Nephron progenitor cell (in vitro differentiated cells): ENCODE measurements at places on chromosomes 16 and 17.

- no peak for DNase-seq
Observed at GRCh38 chr16:51453251-51453650, 302.2 kb upstream of the SALL1 start.

DNA sequence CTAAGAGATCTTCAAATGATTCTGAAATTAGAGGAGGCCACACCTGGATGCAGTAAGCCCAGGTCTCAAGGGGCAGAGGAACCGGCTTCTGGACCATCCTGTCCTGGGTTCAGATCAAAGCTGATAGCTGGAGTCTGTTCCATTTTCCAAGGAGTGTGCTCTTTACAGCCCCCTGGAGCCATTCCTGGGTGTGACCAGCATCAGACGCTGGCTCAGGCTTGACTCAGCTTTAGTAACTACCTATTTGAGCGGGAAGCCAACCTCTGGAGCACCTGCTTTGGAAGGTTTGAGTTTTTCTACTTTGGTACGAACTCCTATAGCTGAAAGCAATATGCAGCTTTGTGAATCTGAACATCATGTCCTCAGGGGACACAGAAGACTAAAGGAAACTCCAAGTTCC lies 12.9 kb upstream of the BBS2 start:
- DNase-seq, result no peak

GRCh38 chr16:11211061-11211976 lies 44.7 kb downstream of the SOCS1 start:
- no peak for DNase-seq

- no peak for DNase-seq
Observed at GRCh38 chr16:81280393-81280792, 34.4 kb upstream of the GAN start.

- DNase-seq, result no peak
Observed at GRCh38 chr16:20803192-20803560, 3.1 kb downstream of the ERI2 start.

- no peak for DNase-seq
Observed at GRCh38 chr17:17425005-17425404, 51.8 kb upstream of the MED9 start.

GRCh38 chr17:16121915-16122314 lies 93.4 kb downstream of the NCOR1 start:
- DNase-seq, result no peak

DNA sequence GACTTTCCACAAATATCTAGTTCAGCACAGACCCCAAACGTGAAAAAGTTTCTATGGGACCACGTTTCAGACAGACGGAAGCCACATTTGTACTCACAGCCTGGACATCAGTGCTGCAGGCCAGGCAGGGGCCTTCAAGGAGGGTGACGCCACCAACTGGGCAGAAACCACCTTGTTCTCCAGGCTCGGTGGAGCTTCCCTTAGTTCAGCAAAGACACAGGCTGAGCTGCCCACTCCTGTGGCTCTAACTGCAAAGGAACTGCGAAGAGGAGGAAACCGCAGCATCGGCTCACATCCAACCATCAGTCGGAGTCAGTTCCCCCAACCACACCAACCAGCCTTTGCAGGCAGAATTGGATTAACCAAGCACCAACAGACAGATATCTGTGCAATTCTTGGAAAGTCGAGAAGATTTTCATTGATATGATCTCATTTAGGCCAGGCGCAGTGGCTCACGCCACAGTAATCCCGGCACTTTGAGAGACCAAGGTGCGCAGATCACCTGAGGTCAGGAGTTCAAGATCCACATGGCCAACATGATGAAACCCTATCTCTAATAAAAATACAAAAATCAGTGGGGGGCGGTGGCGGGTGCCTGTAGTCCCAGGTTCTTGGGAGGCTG lies 73.3 kb upstream of the CNEP1R1 start:
- DNase-seq, result no peak

GRCh38 chr17:21513012-21513570 lies 136.9 kb downstream of the KCNJ12 start:
- DNase-seq, result peak; percentile 87

DNA sequence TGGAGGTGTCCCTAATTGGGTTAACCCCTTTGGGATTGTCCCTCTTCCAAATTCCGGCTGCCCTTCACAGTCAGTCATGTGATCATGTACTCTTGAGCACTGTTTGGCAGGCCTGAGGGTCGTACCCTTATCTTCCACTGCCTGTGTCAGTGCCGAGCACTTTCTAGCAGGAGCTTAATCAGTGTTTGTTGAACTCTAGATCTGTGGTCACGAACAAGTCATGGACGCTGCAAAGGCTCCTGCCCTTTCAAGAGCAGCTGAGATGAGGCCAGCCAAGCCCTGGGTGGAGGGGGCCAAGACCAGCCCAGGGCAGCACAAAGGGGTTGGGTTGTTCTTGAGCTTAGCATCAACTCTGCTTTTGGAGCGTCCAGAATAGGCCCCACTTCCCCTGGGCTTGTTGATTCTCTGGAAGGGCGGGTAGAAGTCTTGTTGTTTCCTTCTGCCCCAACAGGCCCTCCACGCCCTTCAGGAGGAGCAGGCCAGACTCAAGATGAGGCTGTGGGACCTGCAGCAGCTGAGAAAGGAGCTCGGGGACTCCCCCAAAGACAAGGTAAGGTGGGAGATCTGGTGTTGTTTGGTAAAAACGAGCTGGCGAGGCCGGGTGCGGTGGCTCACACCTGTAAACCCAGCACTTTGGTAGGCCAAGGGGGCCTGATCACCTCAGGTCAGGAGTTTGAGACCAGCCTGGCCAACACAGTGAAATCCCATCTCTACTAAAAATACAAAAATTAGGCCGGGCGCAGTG lies 5.3 kb downstream of the IFI35 start:
- no peak for DNase-seq

- peak; percentile 96 for DNase-seq
Observed at GRCh38 chr17:79393358-79394052, 217.3 kb downstream of the RBFOX3 start.

DNA sequence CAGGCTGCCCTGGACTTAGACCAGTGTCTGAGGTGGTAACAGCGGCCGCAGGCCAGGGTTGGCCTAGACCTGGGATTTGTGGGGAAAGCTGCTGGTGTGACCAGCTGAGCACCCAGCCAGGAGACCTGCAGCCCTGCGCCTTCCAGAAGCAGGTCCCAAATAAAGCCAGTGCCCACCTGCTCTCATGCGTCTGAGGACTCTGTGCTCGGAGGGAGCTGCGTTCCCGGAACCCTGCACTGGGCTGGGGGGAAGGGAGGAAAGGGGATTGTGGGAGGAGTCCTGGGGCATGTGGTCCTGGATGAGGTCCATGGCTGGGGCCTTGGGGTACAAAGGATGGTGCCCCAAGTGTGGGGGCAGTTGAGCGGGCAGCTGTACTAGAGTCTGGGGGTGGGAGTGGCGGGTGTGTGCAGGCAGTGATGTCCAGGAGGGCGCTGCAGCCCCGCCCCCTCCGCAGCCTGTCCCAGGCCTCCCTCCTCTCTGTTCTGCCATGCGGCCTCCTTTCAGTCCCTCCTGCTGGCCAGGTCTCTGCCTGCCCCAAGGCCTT lies 1.8 kb upstream of the NECAB2 start:
- no peak for DNase-seq

DNA sequence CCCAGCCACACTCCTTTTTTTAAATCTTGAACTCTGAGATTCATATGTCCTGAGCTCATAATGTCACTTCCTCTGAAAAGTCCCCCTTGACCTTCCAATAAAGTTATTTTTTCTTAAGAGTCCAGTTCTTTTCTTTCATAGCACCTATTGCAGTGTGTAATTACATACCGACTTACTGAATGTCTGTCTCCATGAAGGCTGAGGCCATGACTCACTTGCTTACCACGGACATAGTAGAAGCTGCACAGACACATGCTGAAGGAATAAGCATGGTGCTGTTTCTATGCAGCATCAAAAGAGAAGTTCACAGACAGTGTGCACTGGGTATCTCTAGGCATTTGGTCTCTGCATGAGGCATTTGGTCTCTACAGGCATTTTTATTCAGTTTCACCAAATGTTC lies 77.2 kb downstream of the C17orf67 start:
- no peak for DNase-seq

DNA sequence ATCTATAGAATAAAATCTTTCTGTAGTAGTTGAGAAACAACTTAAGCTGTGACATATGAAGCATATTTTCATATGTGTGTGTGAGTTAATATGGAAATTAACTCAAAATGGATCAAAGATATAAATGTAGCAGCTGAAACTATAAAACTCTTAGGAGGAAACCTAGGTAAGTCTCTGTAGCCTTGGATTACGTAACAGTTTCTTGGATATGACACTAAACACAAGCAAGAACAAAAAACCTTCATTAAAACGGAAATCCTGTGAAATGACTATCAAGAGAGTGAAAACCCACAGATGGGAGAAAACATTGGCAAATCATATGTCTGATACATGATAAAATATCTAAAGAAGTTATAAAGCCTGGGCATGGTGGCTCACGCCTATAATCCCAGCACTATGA lies 104.4 kb downstream of the VPS53 start:
- DNase-seq, result no peak

- no peak for DNase-seq
Observed at GRCh38 chr16:72840631-72841381, 207.1 kb downstream of the ZFHX3 start.

GRCh38 chr16:84647828-84648594 lies at the start of gene KLHL36:
Gene KLHL36, plus strand, starts transcription at chr16:84648511. Its CDS starts 2,357 bp downstream, at chr16:84650868.
- peak; percentile 76 for DNase-seq

- no peak for DNase-seq
Observed at GRCh38 chr17:40475234-40475908, 26.1 kb downstream of the TNS4 start.

- DNase-seq, result no peak
Observed at GRCh38 chr17:64767269-64767997, 105.3 kb upstream of the SMURF2 start.

GRCh38 chr17:31535581-31535981 lies 144.1 kb downstream of the RAB11FIP4 start:
- no peak for DNase-seq

DNA sequence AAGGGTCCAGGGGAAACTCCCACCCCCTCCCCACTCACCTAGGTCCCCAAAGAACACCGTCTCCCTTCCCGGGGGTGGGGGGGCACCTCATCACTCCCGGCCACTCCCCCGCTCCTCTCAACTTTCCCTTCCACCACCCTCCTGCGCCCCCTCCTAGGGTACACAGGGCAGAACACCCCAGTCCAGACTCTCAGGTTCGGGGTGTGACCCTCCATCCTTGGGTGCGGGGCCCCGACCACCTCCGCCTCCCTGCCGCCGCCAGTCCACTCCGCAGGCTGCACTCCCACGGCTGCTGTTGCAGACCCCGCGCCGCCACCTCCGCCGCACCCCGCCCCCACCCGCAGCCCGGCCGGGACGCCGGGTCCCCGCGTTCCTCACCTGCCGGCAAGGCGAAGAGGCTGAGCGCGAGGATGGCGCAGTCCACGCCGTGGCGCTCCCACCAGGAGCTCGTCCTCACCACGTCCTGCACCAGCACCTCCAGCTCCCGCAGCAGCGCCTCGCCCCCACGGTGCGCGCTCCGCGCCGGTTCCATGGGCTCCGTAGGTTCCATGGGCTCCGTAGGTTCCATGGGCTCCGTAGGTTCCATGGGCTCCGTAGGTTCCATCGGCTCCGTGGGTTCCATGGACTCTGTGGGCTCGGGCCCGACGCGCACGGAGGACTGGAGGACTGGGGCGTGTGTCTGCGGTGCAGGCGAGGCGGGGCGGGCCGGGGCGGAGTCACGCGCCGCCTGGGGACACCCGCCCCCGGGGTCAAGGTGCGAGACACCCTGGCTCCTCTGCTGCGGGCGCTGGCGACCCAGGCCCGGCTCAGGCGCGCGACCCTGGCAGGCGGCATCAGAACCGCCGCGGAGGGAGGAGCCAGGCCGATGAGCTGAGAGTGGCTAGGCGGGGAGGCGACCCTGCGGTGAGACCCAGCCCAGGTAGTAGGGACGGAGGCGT lies at the start of gene FADS6:
FADS6 (minus strand) TSS at position 660 of the 938 bp plus-strand sequence; CDS start at position 622, 38 bp downstream.
- DNase-seq, result peak; percentile 60

- DNase-seq, result no peak
Observed at GRCh38 chr16:48052731-48053417, 102.9 kb downstream of the ABCC12 start.

GRCh38 chr17:61072648-61073047 lies 327.0 kb upstream of the TBX2 start:
- no peak for DNase-seq

GRCh38 chr16:2520784-2521531 lies 787 bp downstream of the AMDHD2 start:
- DNase-seq, result peak; percentile 42

DNA sequence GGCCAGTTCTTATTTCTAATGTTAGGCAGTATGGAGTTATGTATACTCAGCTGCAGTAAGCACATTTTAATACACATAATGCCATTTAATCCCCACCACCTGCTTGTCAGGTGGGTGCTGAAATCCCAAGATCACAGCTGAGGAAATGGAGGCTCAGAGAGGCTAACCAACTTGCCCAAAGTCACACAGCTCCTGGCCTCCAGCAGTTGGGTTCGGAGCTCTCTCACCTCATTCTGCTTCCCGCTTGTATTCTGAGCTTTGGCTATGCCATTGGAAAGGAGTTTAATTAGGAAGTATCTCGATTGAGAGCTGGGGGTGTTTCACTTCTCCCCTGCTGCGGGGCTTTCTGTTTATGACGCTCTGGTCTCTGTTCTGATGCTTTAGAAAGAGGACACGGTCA lies 72.6 kb upstream of the CACNG5 start:
- DNase-seq, result no peak

GRCh38 chr16:28317040-28317880 lies 24.9 kb downstream of the SBK1 start:
- peak; percentile 75 for DNase-seq

DNA sequence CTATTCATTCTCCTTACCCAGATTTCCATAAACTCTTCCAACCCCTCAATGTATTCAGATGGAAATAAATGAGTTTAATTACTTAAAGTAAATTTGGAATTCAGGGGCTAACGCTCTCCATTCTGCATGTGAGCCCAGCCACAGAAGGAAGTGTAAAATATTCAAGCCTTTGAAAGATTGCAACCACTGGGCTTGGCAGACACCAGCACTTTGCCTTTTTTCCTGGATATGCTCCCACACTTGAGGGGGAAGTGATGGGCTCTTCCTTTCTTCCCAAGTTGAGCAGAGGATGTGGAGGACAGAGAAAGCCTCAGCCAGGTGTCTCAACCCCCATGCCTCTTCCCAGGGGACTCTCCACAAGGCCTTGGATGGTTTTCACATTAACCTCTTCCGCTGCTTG lies 825.1 kb upstream of the EEF2KMT start:
- no peak for DNase-seq

DNA sequence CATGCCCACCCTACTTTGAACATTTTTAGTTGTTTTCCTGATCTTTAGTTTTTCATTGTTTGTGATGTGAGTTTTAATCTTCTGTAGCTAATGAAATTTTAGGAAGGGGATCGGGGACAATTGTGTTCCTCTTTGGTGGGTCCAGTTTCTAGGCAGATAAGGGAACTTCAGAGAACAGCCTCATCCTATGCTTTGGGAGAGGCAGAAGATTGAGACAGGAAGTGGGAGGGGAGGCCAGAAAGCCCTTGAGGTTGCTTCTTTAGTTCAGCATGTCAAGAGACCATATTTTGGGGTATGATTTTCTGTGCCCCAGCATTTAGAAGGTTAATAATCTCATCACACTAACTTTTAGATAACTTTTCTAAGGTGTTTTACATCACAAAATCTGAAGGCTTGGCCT lies 191.0 kb downstream of the TANC2 start:
- DNase-seq, result no peak
